AG10803 (cell line): ENCODE measurements at places on chromosomes 4 and X.
A peak's percentile ranks its signal among the peaks of the same experiment; 100 is the strongest.

DNA sequence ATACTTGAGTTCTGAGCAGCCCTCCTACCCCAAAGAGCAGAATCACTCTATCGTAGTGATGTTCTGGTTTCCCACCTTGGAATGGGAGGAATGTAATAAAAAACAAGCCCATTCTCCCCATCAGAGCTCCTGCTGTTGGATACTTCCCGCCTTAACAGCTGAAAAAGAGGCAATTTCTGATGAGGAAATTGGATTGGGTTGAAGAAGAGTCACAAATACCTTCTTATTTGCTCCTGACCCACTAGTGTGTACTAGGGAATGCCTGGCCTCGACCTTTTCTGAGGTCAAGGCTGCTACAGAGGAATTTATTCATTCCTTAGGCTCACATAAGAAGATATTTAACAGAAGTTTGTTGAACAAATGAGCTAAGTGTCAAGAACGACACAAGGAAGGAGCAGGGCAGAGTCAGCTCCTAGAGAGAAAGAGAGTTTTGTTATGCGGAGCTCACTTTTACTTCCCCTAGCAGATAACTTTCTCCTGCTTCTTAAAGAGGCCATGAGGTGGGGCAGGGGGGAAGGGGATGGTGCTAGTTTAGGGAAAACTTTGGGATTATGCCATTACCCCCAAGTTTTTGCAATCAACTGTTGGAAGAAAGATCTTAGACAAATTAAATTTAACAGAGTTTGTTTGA, 273.8 kb upstream of the CLNK start:
- no peak for DNase-seq

DNA sequence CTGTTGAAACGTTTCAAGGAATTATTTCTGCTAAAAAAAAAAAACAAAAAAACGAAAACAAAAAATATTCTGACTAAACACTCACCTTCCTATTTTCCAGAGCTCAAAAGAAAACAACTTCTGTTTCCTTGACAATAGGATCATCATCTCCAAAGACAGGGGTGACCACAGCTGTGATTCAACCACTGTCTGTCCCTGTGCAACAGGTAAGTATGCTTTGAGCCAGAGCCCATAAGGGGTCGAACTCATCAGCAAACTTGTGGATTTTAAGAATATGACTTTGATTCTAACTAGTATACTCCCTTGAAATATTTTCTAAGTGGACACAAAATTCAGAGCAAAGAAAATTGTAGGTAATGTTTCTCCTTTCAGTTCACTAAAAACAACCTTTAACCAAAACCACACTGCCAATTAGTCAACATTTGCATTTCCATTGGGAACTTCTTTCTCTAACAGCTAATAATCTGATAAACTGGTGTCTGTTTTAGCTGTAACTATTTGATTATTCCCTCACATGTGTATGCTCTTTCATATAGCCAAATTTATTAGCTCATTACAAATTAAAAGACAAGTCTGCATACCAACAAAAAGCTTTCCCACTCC, 186.1 kb downstream of the PALLD start:
- DNase-seq = no peak

DNA sequence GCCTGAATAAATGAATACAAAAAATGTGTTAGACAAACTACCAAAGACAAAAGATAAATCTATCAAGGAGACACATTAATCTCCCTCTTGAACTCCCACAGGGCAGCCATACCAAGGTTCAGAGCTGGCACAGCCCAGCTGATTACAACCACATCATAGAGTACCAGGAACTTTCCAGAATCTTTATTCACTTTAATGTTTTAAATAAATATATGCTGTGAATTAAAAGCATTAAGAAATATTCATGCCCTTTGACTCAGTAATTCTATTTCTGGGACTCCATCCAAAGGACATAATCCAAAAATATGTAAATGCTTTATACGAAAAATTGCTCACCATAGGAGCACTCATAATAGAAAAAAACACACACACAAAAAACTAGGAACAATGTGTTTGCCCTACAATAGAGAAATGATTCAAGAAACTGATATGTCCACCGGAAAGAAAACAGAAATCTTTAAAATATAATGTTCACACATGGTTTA, 126.0 kb downstream of the LDB2 start:
- peak; percentile 56 for DNase-seq

- no peak for DNase-seq
Observed at GRCh38 chr4:57081651-57082621, 28.2 kb downstream of the IGFBP7 start.

- no peak for DNase-seq
Observed at GRCh38 chr4:155033604-155034003, 174.8 kb upstream of the NPY2R start.

DNA sequence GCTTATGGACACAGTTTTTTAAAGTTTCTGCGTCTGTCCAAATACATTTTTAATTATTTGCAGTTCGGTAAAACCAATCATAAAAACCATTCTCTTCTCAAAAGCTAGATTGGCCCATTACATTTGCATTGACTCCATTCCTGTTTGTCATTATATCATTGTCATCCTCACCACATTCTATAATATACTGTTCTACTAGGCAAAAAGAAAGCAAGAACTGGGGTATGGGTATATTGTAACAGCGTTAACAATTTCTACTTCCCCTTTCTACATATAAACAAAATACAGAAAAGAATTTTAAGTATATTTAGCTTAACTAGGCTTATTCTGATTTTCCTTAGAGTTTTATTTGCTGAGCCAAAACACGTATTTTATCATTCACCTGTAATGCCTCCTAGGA, 91.8 kb downstream of the RAP1GDS1 start:
- no peak for DNase-seq

DNA sequence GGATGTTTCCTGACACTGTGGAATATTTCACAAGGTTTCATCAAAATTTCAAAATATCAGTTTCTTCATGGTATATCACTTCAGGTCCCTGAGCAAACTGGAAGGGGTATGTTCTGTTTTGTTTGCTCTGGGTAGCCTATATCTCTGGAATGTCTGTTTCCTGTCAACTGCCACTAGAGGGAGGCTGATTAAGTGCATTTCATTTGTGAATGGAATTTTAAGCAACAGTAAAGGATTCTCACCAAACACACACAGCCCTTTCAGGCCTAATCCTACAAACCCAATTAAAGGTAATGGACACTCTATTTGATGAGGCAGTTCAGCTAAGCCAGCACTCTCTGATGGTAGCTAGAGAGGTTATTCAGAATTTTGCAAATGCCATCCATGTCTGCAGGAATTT, 307.1 kb downstream of the TEX13A start:
- no peak for DNase-seq

- no peak for DNase-seq
Observed at GRCh38 chr4:168942985-168943384, 67.1 kb downstream of the CBR4 start.

DNA sequence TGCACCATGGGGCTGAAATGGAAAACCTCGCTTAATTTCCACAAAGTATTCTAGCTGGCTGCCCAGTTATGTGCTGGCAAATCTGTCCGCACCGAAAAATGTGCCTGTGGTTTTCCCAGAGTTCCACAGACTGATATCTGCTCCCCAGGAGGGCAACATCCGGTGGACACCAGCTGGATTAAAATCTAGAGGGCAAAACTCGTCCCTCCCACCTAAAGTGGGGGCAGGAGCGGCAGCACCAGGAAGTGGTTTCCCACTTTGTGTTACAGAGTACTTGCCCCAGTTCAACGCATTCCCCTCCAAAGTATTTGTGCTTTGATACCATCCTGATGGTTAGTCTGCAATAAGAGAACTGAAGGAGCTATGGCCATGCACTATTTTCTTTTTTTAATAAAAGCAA, 187.6 kb downstream of the TSPAN5 start:
- no peak for DNase-seq

DNA sequence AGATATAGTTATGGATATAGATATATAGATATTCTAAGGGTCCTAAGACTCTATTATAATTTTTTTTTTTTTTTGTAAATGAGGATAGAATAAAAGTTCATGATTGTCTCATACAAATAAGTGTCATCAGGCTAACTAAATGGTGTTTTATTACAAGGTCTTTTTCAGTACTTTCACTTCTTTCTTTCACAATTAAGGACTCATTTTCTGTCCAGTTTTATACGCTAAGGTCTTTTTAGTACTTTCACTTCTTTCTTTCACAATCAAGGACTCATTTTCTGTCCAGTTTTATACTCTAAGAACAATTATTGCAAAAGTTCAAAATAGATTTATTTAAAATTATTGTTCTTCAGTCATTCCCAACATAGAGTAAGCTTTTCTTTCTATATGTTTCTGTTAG, 32.7 kb downstream of the RUFY3 start:
- DNase-seq = no peak

- no peak for DNase-seq
Observed at GRCh38 chr4:1412376-1413203, 6.3 kb upstream of the NKX1-1 start.

- DNase-seq = no peak
Observed at GRCh38 chr4:177907736-177908424, 465.6 kb upstream of the AGA start.

GRCh38 chrX:53476371-53476770, 42.2 kb upstream of the HSD17B10 start:
- DNase-seq = peak; percentile 48

GRCh38 chr4:156528216-156528615, 443.4 kb downstream of the PDGFC start:
- no peak for DNase-seq

DNA sequence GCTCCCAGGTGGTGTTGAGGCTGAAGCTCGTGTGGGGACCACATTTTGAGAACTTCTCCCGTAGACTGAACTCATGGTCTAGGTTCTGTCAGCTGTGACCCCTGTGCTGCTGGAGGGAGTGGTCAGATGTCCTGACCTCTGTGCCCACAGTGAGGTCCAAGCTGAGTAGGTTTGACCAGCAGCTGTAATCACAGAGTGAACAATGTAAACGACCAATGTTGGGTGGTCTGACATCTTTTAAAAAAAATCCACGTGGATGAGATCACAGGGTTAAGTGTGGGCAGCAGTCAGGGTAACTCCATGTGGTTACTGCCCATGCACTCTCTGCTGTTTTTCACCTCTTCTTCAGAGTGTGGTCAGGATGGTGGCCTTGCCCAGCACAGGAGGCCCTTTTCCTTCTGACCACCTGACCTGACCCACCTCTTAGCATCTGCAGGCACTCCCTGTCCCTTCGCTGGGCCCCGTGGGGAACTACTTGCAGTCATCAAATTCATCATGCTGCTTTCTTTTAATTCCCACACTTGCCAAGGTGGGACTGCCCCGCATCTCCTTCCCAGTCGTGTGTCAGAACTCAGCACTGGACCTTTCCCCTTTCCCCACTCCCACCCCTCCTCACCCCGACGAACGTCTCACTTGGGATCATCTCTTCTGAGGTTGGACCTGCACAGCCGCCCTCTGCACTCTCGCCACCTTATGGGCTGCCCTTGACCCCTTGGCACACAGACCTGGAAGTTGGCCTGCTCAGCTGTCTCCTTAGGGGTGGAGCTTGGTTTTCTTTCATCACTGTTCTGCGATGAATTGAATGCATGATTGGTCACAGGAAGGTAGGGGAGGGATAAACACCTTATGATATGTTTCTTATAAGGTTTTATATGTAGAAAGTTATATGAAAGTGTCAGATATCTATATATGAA, 120.1 kb downstream of the PTTG2 start:
- DNase-seq = no peak

GRCh38 chr4:118918388-118918787, 29.7 kb downstream of the SYNPO2 start:
- peak; percentile 82 for DNase-seq

GRCh38 chr4:4477796-4478195, 64.1 kb downstream of the STX18 start:
- no peak for DNase-seq

DNA sequence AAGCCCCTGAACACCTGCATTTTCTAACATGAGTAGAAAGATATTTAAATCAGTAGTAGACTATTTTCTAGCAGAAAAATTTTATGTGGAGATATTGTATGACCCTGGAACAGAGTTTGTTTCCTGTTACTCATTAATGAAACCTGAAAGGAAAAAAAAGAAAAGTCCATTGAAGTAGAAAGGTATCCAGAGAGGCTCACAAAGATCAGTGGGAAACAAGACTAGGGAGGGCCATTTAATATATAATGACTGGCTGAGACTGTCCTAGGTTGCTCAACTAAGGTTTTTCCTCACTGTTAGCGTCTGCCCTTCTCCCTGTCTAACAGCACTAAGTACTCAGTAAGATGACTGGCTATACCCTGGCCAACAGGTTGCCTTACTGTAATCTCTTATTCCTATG, 788.6 kb downstream of the GLUD2 start:
- no peak for DNase-seq

- DNase-seq = no peak
Observed at GRCh38 chr4:6722891-6723290, 6.9 kb downstream of the BLOC1S4 start.

DNA sequence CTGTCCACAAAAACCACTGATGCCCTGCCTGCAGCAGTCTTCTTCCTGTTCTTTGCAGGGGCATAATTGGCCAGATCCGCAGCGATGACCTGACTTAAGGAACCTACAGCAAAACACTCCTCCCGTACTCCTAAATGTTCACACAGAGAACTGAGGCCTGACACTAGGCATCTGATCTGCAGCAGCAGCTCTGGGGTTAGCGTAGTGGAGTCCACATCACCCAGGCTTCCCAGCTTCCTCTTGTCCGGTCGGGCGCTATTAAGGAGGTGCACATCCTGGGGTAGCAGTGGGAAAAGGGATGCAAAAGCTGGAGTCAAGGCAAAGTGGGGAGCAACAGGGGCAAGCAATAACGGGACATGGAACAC, 758 bp downstream of the SCFD2 start:
- DNase-seq = no peak

DNA sequence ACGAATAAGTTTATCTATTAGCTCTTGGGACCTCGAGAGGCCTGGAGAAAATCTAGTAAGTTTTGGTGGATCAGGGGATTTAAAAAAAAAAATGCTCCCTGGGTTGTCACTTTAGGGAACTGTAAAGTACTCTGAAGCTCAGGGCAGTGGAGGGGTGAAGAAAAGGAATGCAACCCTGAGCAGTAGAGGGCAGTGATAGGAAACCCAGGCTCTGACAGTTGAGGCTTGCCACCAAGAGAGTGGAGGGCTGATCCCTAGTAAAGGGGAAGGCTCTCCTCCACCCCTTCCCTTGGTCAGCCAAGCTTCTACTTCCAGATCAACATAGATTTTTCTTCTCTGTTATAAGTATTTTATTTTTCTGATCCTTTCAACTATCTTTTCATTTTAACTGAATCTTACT, 73.1 kb downstream of the FBXO8 start:
- no peak for DNase-seq

- DNase-seq = no peak
Observed at GRCh38 chrX:821327-822107, 190.9 kb downstream of the SHOX start.

- DNase-seq = no peak
Observed at GRCh38 chr4:6647582-6648230, 7.2 kb downstream of the MRFAP1 start.

GRCh38 chrX:119090627-119091026, 17.8 kb downstream of the CT47C1 start:
- no peak for DNase-seq

GRCh38 chrX:68731254-68731653, 83.8 kb downstream of the STARD8 start:
- no peak for DNase-seq
